ENCODE measurements at places on chromosomes 5 and 9.

- no peak for ATAC-seq
These were observed 1163.4 kb upstream of the CDH6 start for GRCh38 chr5:30030101-30030500.

GRCh38 chr5:27854243-27854852, 816.0 kb upstream of the CDH9 start:
- no peak for ATAC-seq

GRCh38 chr5:125607018-125607417, 816.2 kb upstream of the GRAMD2B start:
- ATAC-seq, result no peak

GRCh38 chr9:83317244-83317643, 221.0 kb downstream of the FRMD3 start:
- no peak for ATAC-seq

DNA sequence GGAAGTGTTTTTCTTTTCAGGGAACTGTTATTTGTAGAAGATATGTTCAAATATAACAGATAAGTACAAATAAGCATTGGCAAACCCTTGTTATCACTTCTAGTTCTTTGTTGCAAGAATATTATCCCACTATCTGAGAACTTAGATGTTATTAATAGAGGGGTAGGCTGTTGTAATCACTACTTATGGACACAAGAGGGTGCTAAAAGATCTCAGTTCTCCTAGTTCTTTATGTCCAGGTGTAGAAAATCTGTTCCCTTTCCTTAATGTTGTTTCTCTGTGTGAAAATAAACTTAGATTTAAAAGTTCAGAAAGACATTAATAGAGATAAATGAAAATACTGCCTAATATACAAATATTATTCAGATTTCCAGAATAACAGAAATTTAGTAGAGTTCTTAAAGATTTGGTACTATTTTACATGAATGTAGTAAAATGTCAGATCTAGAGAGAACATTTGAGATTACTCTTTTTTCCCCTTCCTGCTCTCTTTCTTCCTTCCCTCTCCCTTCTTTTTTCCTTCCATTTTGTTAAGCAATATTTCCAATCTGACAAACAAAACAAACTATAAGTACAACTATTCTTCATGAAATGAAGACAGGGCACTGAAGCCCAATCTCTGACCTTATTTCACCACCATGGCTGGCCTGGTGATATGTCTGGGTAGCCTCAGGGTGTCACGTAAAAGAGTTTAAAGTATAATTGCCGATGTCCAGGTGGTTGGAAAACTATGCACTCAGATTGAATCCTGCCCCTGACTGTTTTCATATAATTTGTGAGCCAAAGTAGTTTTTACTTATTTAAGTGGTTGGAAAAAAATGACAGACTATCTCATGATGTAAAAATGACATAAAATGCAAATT, 43.6 kb upstream of the C5orf46 start:
- ATAC-seq, result no peak

Data from gastroesophageal sphincter (tissue), 4 donors.